ENCODE measurements at places on chromosomes 16 and 17. TPM values are rescaled to one million over a fixed set of nuclear protein-coding genes. Genes with fewer than 3 reads are reported as not detected.

DNA sequence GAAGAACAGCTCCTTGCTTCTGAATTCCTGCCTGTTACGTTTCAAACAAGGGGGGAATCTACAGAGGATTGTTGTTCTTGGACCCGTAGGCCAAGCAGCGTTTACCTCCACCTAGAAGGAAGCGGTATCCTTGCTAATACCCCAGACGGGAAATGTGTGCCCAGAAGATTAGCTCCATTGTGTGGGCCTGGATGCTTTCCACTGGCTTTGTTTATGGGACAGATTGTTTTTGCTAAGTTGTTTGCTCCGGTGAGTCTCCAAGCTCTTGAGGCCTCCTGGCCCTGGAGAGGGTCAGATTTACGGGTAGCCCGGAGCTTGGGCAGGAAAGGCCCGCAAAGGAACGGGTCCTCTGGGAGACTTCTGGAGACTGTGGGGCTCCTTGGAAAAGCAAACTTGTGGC lies 28.4 kb upstream of the MRTFB start:
- DNase-seq: no peak

GRCh38 chr17:75759457-75759856 lies 5.5 kb downstream of the GALK1 start:
- DNase-seq: no peak

- no peak for DNase-seq
Measured at GRCh38 chr16:80792031-80792430, 12.4 kb downstream of the CDYL2 start.

The MMP15 gene
- total RNA-seq: 0.40 TPM

The PRKCA gene
- total RNA-seq: 93.9 TPM

Measured in T-helper 17 cell (primary cell).